M059J (cell line): ENCODE measurements at places on chromosomes 1 and 21.

GRCh38 chr1:159089184-159089791 lies 12.7 kb upstream of the AIM2 start:
- DNase-seq: no peak

DNA sequence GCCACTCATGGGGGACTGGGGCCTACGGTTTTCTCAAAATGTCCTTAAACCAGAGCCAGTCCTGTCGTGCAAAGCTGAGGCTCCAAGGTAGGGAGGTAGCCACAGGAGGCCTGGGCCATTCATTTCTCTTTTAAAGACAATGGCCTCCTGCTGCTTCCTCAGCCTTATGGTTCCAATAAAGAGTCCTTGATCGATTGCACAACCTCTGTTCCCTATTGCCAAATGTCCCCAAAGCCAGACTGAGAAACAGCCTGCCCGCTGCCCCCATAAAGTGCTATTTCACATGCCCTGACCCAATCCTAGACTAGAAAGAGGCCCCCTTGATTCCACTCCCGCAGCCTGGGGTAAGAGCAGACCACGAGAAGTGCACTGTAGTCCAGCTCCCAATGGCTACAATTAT lies 166.7 kb downstream of the CLIC6 start:
- DNase-seq: no peak

DNA sequence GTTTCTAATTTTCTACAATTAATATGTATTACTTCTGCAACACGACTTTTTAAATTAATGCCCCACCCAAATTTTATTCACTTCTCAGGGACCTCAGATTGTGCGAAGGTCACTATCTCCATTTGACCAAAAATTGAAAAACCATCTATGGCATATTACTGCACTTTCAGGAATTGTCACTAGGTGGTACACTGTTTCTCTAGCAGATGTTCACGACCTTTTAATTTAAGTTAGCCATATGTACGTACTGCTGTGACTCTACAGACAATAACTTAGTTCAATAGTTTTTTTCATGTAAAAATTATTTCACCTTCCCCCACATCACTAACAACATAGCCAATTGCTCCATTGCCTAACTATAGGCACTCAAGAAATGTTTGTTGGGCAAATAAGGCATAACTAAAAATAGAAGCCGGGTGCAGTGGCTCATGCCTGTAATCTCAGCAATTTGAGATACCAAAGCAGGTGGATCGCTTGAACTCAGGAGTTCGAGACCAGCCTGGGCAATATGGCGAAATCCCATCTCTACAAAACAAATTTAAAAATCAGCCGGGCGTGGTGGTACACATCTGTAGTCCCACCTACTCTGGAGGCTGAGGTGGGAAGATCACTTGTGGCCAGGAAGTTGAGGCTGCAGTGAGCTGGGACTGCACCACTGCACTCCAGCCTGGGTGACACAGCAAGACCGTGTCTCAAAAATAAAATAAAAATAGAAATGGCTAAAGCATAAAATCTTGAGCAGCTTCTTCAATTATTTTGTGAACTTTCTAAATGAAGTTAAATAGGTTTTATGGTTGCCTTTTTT lies 75.7 kb upstream of the PKN2 start:
- DNase-seq: peak; percentile 32

DNA sequence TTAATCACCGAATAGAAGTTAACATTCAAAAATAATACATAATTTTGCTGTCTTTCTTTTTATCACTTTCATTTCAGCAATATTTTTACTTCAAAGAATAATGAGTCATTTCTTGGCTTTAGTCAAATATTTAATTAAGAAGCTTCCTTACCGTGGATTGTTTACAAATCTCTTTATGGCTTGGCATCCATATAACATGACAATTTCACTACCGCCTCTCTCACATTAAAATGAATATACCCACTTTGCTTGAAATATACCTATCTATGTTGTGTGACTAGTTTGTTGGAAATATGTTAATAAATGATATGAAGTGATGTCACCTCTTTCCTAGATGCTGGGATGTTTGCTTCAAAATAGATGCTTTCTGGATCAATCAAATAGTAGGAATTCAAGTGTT lies 1203.9 kb downstream of the AMY1C start:
- no peak for DNase-seq

DNA sequence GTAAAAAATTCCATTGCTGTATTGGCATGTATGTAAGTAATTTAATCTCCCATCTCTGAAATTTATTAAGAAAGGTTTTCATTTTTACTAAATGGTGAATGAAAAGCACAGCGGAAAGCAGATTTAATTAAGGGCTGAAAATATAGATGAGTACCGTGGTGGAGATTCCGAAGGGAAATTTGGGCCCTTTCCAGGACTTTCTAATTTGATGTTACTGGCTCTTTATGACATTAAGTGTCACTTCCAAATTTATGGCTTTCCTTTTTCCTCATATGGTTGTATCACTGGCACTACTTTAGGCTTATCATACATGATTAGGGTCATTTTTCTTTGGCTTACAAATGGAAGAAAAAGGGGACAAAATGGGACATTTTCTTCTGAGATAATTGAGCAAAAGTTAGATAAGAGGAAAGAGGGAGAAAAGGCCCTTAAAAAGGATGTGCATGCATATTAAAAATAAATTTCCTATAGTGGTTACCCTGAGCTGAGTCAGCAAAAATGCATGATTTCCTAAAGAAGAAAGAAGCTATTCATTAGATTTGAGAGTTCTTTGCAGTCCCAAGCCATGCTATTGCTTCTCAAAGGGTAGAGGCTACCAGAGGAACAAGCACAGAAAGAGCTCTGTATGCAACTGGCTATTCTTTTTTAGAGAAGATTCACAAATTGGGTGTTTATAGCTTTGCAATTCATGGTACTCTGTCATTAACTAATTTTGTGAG lies 74.9 kb upstream of the CNIH3 start:
- no peak for DNase-seq

GRCh38 chr21:27346041-27346448 lies 379.2 kb upstream of the ADAMTS5 start:
- DNase-seq: peak; percentile 54

DNA sequence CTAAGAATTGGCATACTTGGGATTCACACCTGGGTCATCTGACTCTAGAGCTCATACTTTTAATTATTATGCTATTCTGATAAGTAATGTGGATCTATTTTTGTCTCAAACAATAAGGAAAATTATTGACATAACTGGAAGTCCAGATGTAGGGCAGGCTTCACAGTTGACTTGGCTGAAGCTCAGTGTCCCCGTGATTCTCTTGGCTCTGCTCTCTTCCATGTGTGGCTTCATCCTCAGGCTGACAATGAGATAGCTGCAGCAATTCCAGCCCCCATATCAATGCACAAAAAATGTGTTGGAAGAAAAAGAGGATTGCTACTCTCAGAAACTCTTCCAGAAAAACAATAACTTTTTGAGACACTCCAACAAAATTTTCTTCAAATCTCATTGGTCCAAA lies 23.8 kb downstream of the HSD11B1 start:
- DNase-seq: no peak

DNA sequence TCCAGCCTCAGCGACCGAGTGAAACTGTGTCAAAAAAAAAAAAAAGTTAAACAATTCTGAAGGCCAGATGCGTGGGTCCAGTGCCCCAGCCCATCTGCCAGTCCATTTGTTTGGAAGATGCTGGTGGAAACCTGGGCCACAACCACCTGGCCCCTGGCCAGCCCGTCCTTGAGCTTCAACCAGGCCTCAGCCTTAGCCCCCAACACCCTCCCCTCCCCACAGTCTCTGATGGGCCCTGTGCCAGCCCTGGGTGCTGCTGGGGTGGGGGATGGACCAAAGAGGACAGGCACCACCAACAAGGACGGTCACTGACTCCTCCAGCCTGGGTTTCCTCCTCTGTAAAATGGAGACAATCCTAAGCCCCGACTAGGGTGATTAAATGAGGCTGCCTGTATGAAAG lies 19.6 kb upstream of the PLEKHG5 start:
- DNase-seq: no peak

DNA sequence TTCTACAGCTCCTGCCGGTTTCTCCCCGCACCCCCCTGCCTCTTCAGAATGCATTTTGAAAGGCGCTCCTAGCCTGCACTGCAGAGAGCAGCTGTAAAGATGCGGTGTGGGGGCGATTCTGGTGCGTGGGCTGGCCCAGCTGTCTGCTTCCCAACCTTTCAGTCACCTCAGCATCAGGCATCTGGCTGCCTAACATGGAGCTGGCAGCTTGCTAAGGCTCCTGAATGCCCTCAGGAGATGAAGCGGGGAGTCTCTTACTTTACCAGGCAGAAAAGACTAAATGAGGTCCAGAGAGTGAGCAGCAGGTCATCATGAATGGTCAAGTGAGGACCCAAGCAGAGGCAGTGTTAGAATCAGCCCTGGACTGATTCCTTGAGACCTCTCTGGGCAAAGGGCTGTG lies 8.7 kb downstream of the IER5 start:
- peak; percentile 55 for DNase-seq

DNA sequence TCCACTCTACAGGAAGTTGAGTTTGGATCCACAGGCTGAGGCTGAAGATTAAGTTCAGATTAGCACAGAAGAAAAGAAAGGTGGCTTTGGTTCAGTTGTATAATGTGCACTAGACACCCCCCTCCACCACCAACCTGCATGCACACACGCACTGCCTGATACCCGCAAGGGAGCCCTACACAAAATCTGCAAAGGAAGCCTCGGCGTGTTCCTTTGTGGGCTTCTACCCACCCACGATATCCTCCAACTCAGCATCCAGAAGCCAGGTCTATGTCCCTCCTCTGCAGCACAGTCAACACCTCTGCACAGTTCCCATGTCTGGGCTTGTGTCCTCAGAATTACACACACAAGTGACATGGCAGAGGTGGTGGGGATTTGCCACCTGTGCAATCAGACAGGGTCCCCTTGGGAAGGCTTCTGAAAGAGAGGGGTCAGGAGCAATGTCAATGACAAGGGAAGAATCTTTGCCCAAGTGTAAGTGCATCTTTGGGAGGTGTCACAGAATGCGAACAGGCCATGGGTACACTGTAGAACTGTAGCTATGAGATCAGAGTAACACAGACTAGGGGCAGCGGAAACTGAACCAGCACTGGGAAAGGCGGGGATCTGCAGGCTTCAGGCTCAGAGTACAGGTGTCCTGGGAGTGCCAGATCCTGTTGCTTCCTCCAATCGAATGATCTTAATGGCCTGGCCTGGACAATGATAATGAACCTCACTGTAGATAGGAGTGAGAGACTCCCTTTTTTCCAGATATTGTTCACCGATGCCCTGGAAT lies 148.6 kb upstream of the ETV3 start:
- no peak for DNase-seq

- no peak for DNase-seq
Measured at GRCh38 chr1:235129774-235130570, 1.3 kb upstream of the TOMM20 start.

DNA sequence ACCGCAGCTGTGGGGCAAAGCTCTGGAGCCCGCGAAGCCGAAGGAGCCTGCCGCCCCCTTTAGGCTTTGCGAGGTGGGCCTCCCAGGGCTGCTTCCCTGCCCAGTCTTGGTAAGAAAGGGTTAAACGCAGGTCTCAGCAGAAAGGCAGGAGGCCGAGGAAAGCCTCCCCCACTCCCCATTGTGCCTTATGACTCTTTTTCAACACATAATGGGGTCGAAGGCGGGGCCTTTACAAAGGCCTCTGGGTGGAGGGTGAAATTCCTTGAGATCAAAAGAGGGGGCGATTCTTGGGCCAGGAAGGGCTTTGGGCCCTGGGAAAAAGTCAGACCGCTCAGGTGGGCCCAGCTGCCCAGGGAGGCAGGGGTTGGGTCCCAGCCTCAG lies 880 bp downstream of the ALPL start:
- no peak for DNase-seq

GRCh38 chr1:18396247-18396980 lies 84.3 kb upstream of the KLHDC7A start:
- DNase-seq: peak; percentile 40

GRCh38 chr1:203478986-203479385 lies 3.4 kb downstream of the PRELP start:
- no peak for DNase-seq

- peak; percentile 89 for DNase-seq
Measured at GRCh38 chr1:93471911-93472310, 24.0 kb downstream of the FNBP1L start.

GRCh38 chr21:45988366-45989347 lies 7.1 kb downstream of the COL6A1 start:
- no peak for DNase-seq

GRCh38 chr1:109623601-109624161 lies 4.0 kb downstream of the AMPD2 start:
- no peak for DNase-seq

DNA sequence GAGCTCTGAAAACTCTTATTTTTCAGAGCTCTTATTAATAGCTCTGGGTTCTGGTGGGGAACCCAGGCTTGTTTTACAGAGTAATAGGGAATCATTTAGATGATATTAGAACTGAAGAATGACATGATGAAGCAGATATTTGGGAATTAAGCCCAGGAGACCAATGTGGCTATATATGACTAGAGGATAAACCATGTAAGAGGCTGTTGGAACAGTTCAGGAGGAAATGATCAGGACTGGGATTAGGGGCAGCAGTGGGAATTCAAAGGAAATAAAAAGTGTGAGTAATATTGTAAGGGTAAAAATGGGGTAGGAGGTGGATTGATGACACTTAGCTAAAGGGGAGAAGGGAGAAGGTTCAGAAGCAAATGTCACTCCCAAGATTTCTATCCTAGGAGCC lies 58.6 kb downstream of the GIPC2 start:
- DNase-seq: peak; percentile 70

DNA sequence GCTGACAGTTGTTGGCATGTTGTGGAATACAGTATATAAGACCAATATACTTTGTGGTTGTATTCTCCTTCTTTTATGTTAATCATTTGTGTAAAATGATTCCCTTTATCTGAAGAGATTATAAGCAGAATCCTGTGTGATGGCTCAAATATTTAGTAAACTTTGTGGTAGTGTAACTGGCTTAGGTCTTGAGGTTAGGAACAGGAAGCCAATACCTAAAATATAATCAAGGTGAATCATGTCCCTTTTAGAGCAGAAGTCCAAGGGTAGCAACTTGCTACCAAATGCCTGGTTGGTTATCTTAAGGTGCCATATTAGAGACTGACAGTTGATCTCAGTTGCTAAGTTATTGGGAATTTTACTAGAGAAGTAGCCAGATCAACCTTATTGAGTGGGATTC lies 398.5 kb upstream of the ADAMTS5 start:
- peak; percentile 85 for DNase-seq

- DNase-seq: peak; percentile 94
Measured at GRCh38 chr1:207309745-207310273, 11.7 kb upstream of the CD55 start.

- peak; percentile 85 for DNase-seq
Measured at GRCh38 chr21:42467140-42467983, 28.7 kb downstream of the RSPH1 start.

- no peak for DNase-seq
Measured at GRCh38 chr1:116833718-116834117, 76.0 kb upstream of the PTGFRN start.
